Coronary artery (tissue), 2 donors: ENCODE measurements at places on chromosomes 7 and 10.
A peak's percentile ranks its signal among the peaks of the same experiment; 100 is the strongest.

GRCh38 chr7:106693677-106694353 lies 32.9 kb upstream of the CCDC71L start:
- DNase-seq = no peak

DNA sequence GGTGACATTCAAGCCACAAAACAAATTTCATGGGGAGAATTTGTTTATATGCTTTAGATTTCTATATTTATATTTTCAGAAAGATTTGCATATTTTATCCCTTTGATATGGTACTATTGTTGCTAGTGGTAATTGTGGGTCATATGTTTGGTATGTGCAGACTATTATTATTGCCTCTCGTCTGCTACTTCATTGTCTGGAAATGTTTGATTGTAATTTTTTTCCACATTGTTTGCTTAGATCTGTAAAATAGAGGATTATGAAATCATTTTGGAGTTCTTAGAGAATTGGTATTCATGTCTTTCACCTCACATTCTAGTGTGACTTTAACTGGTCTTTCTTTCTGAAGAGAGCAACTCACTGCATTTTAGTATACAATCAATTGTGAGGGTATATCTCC lies 44.7 kb downstream of the MYO3A start:
- no peak for DNase-seq

DNA sequence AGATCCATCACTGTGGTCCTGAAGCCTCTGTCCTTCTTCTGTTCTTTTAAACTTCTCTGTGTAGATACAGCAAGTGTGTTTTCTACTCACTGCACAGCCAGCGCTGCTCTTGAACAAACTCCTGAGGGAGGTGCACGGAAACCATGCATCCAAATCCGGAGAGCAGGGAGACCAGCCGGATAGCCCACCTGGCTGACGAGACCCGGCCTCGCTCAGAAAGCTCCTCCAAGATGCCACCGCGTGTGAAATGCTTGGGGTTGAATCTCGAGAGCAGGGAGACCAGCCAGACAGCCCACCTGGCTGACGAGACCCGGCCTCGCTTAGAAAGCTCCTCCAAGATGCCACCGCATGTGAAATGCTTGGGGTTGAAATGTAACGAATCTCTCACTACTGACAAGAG lies 602.0 kb downstream of the PTPRN2 start:
- no peak for DNase-seq

DNA sequence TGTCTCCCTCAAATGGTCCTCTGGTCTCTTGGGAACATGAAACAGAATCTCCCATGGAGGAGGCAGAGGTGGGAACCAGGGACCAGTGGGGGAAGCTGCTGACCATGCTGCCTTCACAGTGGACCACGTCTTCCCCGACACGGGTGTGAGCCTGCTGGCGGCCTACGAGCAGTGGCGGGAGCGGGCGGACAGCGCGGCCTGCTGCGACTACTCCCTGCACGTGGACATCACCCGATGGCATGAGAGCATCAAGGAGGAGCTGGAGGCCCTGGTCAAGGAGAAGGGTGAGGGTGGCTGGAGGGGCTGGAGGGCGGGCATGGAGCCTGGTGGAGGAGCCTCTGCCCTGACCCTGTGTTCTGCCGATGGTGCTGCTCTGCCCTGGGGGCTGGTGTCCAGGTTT lies 8.0 kb downstream of the DPYSL4 start:
- no peak for DNase-seq

- no peak for DNase-seq
Measured at GRCh38 chr10:126663880-126664279, 6.6 kb downstream of the C10orf90 start.

DNA sequence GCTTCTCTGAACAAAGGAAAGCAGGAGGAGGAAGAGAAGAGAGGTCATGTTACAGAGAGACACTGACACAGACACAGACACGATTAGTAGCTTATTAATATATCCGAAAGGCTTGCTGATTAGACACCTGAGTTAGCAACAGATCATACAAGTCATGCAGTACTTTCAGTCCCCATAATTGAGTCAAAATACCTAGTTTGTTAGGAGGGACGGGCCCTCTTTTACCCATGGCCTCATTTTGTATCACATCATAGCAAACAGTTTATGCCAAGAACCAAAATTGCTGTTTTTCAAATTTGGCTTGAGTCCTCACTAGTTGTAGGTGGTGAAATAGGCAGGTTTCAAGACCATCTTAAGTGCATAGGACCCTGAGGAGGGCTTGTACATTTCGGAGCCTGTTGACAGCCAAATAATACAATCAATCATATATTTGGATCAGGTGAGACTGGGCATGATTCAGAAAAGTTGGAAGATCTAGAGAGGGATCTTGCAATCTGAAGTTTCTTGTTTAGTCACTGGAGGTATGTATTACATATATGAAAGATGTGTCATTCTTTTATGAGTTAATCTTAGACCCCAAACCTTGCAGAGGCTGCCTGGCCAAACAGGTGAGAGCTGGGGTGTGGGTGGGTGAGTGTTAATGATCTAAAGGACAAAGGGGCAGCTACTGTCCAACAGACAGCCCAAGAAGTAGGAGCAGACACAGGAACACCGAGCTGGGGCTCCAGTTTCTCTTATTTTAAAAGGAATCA lies 65.4 kb downstream of the PRPF18 start:
- no peak for DNase-seq

DNA sequence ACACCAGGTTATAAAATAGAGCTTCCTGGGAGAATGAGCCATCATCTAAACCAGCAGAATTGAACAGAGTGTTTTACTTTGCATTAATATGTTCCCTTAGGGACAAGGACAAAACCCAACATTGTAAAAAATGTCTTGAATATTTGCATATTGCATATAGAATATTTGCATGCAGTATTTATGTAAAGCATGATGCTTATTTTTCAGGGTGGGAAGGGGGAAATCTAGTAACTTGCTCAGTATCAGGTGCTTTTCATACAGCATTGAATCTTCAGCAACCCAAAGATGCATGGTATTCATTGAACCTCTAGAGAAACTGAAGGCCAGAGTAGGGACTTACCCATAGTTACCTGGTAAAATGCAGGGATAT lies 409.2 kb upstream of the ZMIZ1 start:
- DNase-seq = no peak

DNA sequence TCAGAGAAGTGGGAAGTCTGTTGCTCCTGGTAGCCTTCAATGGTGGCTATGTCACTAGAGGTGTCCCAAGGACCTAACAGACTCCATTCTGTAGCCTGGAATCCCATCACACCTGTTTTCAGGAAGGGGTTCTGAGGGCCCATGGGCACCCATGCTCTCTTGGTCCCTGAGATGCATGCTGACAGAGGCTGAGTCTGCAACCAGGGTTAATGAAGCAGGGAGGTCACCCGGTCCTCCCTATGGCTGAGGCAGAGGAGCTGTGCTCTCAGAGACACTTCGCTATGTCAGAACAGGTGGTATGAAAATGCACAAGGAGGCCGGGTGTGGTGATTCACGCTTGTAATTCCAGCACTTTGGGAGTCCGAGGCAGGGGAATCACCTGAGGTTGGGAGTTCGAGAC lies 452.1 kb downstream of the TCERG1L start:
- DNase-seq = no peak

DNA sequence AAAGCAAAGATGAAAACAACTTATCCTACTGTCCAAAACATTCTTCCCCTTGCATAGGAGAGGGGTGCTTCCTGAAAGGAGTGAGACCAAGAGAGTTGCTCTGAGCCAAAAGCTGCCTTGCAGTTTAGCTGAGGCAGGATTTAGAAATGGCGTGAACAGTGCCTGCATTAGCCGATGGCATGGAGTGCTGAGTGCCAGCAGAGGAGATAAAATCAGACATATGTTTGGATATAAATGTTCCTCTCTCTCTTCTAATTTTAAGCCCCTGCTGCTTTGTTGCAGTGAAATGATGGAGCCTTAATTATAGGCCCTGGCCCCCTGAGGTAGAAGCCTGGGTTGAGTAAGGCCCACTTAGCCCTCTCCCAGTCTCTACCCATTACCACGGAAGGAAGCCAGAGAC lies 7.1 kb downstream of the LRRC4 start:
- no peak for DNase-seq

- DNase-seq = no peak
Measured at GRCh38 chr10:20971901-20972300, 74.8 kb upstream of the NEBL start.

DNA sequence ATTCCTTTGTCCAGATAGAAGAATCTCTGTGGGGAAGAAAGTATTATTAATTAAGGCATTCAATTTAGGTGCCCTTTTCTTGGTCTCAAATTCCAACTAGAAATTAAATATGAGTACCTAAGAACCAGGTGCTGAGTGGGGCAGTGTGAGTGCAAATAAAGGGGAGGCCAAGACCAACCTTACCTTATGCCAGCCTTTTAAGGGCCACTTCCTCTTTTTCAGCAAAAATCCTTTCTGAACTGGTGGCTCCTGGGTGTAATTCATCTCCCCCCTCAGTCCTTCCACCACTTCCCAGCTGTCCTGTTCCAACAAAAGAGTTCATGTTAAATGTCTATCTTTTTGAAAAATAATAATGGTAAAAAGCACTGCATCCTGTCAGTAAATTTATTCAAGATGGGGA lies 108.2 kb downstream of the OSBPL3 start:
- DNase-seq = no peak

DNA sequence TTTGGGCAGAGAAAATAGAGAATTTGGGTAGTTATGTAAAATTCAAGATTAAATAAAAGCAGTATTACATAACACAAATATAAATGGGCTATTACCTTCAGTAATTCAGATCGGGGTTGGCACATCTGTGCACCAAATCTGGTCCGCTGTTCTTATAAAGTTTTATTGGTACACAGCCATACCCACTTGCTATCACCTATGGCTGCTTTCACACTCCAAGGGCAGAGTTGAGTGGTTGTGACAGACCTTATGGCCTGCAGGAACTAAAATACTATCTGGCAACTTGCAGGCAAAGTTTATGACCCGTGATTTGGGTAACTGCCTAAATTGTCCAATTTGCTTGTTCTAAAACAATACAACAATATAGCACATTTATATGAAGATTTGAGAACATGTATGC lies 249.3 kb downstream of the DIP2C start:
- DNase-seq = no peak

- DNase-seq = no peak
Measured at GRCh38 chr10:116269619-116270018, 3.4 kb downstream of the GFRA1 start.

DNA sequence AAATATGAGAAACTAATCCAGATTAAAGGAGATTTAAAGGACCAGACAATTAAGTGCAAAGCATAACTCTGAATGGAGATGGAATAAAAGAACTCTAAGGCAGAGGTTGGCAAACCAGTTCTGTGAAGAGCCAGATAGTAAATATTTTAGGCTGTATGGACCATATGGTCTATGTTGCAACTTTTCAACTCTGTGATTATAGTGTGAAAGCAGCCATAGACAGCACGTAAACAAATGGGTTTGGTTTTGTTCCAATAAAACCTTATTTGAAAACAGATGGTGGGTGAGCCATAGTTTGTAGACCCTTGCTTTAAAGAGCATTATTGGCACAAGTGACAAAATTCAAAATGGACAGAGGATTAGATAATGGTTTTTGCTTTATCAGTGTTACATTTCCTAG lies 884.1 kb downstream of the CCSER2 start:
- DNase-seq = no peak

- no peak for DNase-seq
Measured at GRCh38 chr10:99330347-99330924, 1.3 kb downstream of the CNNM1 start.

- DNase-seq = no peak
Measured at GRCh38 chr7:121395494-121395960, 581 bp downstream of the FAM3C start.

DNA sequence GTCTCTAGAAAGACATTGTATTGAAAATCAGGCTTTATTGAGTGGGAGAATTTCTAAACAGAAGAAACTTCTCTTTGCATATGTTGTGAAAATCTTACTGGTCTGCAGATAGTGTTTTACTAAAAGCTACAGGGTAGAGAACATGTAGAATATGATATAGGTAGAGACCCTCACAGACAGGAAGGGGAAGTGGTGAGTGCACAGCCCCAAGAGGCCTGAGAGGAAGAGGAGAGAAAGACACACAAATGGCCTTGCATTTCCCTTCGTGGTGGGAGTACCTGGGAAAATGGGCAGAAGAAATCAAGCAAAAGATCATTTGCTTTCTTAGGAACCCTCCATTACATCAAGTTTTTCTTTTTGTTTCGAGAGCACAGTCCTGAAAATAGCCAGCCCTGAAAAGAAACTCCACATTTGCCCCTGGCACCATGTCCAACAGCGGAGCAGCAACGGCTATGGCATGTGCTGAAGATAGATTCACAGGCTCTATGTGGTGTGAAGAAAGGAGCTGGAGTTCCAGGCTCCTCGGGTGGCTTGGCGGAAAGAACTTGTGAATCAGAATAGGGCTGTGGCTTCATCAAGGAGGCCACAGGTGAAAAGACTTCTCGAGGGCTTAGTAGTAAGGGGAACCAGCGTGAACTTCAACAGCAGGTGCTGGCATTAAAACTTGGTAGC lies 143.5 kb downstream of the CALCR start:
- DNase-seq = no peak

GRCh38 chr10:122466951-122467381 lies 5.6 kb downstream of the HTRA1 start:
- no peak for DNase-seq

- DNase-seq = peak; percentile 54
Measured at GRCh38 chr10:71075086-71075758, 137.1 kb upstream of the UNC5B start.

DNA sequence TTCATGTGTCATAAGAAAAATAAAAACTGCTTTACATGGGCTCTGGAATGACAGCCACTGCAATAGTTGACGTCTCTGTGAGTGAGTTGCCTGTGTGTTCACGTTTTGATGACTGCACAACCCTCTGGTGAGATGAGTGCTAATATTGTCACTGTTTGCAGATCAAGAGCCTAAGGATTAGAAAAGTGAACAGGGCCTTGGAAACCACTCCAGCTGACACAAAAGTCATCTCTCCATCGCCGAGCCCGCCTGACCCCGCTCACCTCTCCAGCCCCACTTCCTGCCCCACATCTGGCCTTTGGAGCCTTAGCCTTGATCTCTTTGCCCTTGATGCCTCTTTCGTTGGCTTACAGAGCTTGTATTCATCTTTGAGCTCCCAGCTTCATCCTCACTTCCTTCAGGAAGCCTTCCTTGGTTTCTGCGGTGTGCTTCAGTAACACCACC lies 351.7 kb downstream of the TCERG1L start:
- no peak for DNase-seq

DNA sequence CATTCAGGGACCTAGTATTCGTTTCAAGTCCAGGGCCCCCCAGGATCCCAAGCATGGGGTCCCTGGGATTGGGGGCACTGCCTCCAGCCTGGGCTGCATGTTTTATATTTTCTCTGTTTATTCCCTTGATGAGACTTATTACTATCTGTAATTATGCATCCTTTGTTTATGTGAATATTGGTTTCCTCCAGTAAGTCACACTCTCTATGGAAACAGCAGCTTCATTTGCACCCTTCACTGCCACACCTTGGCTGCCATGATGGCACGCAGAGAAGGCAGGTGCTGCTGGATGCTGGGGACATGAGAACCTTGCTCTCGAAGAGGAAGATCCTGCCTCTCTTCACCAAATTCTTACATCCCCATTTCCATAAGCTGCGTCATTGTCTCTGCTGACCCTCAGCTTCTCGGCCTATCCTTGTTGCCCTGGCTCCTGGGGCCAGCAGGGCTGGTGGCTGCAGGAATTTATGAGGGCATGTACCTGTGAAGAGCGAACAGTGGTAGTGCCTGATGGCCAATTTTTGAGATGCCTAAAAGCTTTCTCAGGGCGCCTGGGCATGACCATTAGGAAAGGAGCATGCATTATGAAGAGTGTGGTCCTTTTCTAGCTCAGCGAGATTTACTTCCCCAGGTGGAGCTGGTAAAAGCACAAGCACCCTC lies 479.3 kb upstream of the KLF6 start:
- DNase-seq = no peak

- no peak for DNase-seq
Measured at GRCh38 chr10:132163278-132163765, 23.4 kb upstream of the DPYSL4 start.

GRCh38 chr10:50552308-50552707 lies 71.4 kb downstream of the SGMS1 start:
- no peak for DNase-seq
